Hematopoietic multipotent progenitor cell treated with erythropoietin and hydrocortisone succinate and interleukin-3 and kit ligand, for 4 days (in vitro differentiated cells): ENCODE measurements at places on chromosomes 3 and 15.

GRCh38 chr15:49815526-49815925 is 194.7 kb downstream of the DTWD1 start:
- no peak for DNase-seq

GRCh38 chr3:194986208-194987043 is 284.5 kb downstream of the XXYLT1 start:
- DNase-seq: peak; percentile 75

DNA sequence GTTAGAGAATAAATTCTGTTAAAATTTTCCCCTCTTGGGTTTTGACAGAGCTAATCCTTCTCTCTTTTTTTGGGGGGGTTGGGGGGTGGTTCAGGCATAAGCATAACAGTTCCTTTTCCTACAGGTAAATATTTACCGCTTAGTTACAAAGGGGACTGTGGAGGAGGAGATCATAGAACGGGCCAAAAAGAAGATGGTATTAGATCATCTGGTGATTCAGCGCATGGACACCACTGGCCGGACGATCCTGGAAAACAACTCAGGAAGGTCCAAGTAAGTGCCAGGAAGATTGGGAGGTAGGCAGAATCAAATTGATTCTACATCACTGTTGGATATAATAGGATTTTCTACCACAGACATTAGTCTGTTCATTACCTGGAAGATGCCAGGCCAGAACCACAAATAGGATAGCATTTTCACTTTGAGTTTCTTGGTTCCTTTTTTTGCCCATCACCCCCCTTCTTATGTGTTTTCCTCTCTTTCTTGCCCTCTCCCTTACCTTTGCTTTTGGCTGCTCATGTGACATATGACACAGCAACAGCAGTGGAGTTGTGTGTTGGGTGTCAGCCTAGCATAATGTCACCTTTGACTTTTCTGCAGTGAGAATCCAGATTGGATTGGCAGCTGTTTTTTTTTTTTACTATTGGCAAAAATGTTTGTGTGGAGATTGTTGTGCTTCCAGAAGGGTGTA is 79.0 kb downstream of the CHD2 start:
- no peak for DNase-seq

DNA sequence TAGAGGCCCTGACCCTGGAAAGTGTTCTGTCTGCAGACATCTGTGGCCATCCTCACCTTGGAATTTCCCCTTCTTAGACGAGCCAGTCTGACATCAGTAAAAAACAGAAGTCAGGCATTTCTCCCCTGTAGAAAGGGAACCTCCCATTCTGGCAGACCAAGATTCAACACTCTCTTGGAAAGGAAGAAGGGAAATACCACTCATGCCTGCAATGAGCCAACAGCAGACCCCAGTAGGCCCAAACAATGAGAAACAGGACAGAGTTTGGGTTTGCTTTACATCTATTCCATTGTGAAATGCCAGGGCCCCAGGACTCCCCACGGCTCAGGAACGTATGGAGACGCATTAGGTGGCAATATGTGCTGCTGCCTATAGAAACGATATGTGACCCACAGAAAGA is 264.0 kb upstream of the NSMCE3 start:
- DNase-seq: no peak

DNA sequence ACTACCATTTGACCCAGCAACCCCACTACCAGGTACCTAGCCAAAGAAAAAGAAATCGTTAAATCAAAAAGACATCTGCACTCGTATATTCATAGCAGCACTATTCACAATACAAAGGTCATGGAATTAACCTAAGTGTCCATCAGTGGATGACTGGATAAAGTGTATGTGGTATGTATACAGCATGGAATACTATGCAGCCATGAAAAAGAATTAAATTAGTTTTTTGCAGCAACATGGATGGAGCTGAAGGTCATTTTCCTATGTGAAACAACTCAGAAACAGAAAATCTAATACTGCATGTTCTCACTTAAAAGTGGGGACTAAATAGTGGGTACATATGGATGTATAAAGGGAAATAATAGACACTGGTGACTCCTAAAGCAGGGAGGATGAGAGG is 175.2 kb downstream of the ZIC4 start:
- no peak for DNase-seq

- peak; percentile 23 for DNase-seq
Observed at GRCh38 chr3:187082758-187083375, 56.4 kb downstream of the RPL39L start.

- DNase-seq: peak; percentile 56
Observed at GRCh38 chr15:78035861-78036476, 41.5 kb downstream of the TBC1D2B start.
